ENCODE measurements at places on chromosomes 12 and 14.

DNA sequence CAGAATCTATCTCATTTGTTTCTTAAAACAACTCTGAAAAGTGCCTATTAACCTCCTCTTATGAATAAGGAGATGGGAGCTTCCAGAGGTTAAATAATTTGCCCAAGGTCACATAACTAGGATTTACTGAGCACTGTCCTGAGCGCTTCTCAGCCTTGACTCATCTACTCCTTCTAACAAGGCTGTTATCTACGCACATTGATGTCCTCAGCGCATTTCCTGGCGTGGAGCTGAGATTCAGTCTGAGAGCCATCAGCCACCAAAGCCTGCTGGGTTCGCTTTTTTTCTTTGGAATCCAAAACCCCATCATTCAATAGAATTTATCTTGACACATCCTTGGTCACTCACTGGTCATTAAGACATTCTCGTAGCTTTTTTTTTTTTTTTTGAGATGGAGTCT lies 29.3 kb downstream of the AK7 start:
- DNase-seq: no peak

- no peak for DNase-seq
Observed at GRCh38 chr12:48958049-48958388, 732 bp upstream of the ARF3 start.

DNA sequence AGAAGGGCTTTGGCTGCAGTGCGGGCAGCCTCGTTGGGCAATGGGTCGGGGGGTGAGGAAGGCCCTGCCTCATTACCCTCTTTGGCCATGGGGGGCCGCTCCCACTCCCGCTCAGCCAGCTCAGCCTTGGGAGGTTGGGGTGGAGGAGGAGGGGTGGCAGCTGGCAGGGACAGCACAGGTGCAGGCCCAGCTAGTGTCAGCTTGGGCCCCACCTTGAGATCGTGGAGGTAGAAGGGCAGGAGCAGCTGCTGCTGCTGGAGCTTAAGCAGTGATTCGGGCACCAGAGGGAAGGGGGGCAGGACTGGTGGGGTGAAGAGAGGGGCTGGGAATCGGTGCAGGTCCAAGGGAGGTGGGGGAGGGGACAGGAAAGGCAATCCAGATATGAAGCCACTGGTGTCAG lies 26.0 kb downstream of the ZFHX2 start:
- no peak for DNase-seq

DNA sequence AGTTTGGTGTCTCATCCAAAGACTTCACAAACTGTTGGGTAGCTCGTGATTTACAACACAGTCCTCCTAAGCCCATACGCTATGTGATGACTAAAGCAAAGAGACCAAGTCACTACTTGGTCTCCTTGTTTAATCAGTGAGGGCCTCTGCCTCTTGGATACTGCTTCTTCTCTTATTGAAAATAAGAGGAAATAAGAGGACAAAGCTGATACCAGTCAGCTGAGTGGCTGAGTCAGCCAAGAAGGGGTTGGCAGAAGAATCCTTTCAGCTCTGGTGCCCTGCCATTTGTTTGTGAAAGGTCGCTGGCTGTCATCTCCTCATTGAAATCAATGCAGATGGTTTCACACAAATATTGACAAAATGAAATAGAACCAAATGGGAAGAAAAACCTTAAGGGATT lies 67.5 kb upstream of the SLC35F4 start:
- DNase-seq: no peak

DNA sequence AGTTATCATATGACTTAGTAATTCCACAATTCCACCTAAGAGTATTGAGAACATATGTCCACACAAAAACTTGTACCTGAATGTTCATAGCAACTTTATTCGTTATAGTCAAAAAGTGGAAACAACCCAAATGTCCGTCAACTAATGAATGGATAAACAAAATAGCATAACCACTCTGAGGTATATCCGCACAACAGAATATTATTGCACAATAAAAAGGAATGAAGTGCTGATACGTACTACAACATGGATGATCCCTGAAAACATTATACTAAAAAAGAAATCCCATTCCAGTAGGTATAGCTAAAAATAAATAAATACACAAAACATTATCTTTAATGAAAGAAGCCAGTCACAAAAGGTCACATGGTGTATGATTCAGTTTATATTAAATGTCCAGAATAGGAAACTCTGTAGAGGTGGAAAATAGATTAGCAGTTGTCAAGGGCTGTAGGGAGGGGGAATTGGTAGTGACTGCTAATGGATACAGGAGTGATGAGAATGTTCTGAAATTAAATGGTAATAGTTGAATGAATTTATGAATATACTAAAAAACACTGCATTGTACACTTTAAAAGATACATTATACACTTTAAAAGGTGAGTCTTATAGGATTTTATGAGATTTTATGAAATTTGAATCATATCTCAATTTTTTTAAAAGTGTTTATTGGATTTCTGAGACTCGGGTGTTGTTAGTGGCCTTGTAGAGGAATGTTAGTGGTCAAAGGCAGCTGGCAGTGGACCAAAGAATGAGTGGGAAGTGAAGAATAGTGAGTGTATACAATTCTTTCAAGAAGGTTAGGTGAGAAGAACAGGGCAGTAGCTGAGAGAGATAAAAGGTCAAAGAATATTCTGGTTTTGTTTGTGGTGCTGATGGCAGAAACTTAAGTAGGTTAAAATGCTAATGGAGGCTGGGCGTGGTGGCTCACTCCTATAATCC lies 36.3 kb upstream of the BAZ1A start:
- no peak for DNase-seq

DNA sequence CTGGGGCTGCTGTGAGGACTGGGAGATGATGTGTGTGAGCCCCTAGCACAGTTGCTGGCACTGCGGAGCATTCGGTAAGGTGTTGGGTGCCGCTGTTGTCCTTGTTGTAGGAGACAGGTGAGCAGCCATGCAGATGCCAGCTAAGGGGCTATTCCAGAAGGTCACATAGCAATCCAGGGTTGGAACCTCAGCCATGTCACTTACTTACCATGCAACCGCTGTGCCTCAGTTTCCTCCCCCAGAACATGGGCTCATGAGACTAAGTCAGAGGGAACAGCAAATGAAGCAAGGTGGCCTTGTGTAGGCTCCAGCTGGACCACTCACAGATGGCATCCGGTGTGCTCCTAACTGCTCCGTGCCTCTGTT lies 13.2 kb downstream of the DTX1 start:
- no peak for DNase-seq

DNA sequence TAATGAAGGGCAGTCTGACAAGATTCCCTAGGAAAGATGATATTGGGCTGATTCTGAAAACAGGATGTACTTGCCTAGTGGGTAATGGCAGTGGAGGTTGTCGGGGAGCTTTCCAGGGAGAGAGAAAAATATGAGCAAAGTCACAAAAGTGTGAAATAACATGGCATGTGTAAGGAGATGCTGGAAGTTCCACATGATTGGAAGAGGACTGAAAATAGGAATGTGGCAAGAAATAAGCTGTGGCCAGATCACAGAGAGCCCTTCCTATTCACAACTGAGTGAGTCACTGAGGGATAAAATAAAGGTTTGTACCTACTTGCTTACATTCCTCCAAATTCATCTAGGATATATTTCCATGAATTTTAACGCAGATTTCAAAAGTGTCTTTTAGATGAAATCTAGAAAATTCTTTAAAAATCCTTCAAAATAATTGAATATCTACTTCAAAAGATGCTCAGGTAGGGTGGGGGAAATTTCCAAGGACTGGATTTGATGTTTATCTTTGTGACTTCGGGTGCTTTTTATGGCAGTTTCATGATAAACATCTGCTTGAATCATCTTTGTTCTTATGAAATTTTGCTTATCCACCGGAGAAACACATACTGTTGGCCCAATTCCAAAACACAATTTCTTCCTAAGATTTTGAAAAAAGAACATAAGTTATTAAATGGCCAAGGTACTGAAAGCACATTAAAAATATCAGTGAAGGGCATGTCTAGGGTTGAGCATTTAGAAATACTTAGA lies 36.3 kb upstream of the SLC2A13 start:
- DNase-seq: no peak

DNA sequence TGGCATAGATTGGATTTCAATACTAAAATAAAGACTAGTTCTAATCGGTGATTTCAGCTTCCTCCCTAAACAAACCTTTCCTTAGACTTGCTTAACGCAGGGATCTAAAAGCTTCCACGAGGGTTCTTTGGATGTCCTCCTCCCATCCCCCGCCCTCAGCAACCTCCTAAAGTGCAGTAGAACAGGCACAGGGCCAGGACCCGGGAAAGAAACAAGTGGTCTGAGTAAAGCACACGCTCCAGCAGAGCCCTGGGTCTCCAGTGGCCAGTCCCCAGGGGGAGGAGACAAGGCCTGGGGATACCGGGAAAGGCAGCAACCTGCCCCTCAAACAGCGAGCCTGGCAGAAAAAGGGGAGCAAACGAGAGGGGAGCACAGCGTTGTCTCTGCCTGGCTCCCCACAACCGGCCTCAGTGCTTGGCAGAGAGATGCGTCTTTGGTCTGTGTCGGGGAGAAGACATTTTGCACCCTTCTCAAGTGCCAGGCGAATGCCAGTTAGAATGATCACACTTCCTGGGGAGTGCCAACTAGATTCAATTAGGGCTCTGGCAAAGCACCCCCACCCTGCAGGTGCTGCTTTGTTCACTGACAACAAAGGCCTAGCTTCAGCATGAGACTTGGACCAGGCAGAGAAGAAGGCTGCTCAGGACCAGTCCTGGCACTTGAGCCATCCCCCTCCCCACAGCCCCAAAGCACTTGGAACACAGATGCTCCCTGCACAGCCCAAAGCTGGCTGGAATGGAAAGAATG lies 17.1 kb upstream of the SLC6A12 start:
- no peak for DNase-seq

DNA sequence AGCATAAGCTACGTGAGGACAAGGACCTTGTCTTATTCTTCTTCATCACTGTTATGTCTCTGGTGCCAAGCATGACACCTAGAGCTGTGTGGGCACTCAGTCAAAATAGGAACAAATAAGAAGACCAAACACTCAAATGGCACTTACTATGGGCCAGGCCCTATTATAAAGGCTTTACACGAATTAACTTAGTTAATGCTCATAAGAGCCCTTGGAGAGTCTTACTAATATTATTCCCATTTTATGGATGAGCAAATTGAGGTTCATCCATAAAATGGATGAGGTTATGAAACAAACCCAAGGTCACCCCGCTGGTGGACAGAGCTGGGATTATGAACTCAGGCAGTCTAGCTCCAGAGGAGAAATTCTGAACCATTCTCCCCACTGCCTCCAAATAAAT lies 47.7 kb downstream of the ISCA2 start:
- DNase-seq: no peak

GRCh38 chr14:52551696-52552062 lies 626 bp downstream of the TXNDC16 start:
- DNase-seq: no peak

DNA sequence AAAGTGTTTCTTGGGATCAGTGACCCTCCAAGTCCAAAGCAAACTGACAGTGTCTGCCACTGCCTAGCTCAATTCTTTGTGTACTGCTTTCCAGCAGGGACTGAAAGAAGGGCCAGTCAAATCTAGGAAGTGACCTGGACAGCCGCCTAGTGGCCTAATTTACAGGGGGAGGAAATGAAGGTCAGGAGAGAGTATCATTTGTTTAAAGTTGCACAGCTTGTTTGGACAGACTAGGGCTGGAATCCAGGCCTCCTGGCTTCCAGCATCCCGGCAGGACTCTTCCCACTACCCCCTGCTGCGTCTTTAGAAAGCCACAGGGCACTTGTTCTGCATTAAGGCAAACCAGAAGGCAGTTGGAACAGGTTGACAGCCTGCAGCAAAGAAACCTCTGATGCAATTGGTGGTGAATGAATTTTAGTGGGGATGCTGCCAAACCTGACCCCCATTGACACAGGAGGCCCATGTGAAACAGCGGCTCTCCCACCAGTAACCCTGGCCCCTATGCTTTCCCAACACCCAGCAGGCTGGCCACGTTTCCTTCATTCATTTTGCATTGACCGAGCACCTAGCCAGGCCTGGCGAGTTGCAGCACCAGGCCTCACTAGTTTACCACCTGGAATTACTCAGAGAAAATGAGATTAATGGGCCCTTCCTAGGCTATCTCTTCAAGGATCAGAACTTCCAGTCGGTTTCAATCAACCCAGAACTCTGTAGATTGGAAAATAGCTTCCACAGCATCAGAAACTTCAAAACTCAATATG lies 28.2 kb downstream of the GALNT16 start:
- peak; percentile 72 for DNase-seq

- DNase-seq: no peak
Observed at GRCh38 chr14:104201063-104201462, 62.7 kb downstream of the KIF26A start.

- DNase-seq: no peak
Observed at GRCh38 chr12:2229661-2230539, 177.1 kb downstream of the CACNA1C start.

DNA sequence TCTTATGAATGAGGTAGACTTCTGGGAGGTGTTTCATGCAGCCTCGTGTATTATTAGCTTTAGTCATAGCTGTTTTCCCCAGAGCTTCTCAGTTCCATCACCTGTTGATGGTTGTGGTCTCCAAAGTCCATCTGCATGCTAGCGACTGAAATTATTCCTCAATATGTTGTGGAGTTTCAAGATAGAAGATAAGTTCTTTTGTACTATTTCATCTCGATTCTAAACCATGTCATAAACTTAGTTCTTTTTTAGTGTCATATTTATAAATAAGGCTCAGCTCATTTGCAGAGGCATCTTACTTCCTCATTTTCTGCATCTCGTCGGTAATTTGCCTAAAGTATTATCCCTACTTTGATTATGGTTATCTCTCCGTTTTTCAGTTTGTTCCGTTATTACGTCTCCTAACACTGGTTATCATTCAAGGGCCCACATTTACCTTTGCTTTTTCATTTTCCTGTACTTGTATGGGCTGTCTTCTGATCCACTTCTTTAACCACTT lies 119.1 kb downstream of the ITPR2 start:
- no peak for DNase-seq

- no peak for DNase-seq
Observed at GRCh38 chr14:100292301-100292775, 13.9 kb downstream of the SLC25A29 start.

- DNase-seq: no peak
Observed at GRCh38 chr14:56087671-56088471, 30.3 kb upstream of the PELI2 start.

GRCh38 chr12:3035171-3035570 lies 42.0 kb upstream of the TSPAN9 start:
- no peak for DNase-seq

DNA sequence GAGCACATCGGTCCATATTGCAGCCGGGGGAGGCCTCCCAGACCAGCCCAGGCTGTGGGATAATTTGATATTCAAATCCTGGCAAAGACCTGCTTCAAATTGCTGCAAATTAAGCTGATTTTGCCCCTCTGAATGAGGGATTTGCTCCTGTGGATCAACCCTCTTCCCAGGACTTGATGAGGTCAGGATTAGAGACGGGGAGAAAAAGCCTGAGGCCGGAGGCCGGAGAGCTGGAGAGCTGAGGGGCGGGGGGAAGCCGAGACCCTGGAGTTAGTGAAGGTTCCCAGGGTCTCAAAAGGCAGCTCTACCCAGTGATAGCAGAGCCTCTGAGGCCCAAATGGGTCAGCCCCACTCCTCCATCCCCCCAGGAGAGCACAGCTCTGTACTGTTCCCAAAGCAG lies 17.5 kb upstream of the VSX2 start:
- DNase-seq: no peak

DNA sequence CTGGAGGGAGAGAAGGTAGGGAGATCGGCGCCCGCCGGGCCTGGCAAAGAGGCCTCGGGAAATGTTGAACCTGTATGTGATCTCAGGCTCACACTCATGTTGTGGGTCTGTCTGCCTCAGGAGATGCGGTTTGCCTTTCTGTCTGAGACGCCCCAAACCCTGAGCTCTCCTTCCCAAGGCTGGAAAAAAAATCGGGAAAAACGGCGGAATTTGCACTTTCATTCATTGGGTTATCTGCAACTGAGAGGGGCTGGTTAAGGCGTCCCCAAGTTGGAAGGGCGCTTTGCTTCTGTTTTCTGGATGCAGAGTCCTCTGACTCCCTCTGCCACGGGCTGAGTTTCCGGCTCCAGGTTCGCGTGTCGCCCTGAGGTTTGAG lies 5.0 kb upstream of the HOXC9 start:
- DNase-seq: no peak

All from AG09309 (cell line).